ENCODE measurements at places on chromosomes 16 and 17.
A peak's percentile ranks its signal among the peaks of the same experiment; 100 is the strongest.

- peak; percentile 81 for DNase-seq
Measured at GRCh38 chr17:2041561-2042389, at the start of gene OVCA2. Gene OVCA2 (plus strand): TSS chr17:2042022. CDS start chr17:2042048, 26 bp downstream.

- DNase-seq = no peak
Measured at GRCh38 chr16:53945996-53946395, 242.0 kb downstream of the FTO start.

DNA sequence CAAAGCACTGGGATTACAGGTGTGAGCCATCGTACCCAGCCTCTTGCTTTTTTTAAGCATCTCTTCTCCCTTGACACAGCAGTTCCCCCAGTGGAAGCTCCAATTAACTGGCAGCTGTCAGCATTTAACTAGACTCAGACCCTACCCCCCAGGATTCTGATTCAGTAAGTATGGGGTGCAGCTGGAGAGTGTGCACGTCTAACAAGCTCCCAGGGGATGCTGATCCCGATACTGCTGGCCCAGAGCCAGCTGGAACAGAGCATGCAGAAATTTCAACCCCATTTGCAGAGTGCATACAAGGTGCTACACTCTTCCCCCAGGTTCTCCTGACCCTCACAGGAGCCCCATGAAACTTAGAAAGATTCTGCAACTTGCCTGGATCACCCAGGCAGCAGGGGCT, 27.7 kb upstream of the BCO1 start:
- no peak for DNase-seq

DNA sequence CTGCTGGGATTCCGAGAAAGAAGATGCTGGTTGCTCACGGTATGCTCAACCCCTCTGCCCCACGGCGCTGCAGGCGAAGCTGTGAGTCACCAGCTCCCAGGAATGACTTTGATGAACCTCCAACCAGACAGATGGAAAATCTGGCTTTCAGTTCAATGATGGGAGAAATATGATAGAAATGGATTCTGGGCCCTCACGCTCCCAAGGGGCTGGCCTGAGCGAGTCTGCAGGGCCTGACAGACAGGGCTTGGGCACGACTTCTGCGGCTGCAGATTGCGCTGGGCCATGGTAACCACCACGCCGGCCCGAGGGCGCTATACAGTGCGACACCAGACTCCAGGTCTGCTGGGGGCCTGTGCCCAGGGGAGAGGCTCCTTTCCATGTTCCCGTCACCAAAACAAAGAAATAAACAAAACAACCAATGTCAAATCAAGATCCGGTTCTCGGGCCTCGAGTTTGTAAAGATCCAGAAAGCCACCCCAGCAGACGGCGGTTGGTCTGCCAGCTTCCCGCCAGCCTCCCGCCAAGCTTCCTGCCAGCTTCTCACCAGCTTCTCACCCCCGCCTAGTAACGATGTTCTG, 11.1 kb upstream of the ABR start:
- DNase-seq = no peak

- peak; percentile 92 for DNase-seq
Measured at GRCh38 chr16:56608043-56608875, at the start of gene MT2A. Gene MT2A (plus strand): TSS chr16:56608584. CDS start chr16:56608656, 72 bp downstream.

GRCh38 chr17:74805591-74805991, 29.4 kb upstream of the NAT9 start:
- DNase-seq = no peak

DNA sequence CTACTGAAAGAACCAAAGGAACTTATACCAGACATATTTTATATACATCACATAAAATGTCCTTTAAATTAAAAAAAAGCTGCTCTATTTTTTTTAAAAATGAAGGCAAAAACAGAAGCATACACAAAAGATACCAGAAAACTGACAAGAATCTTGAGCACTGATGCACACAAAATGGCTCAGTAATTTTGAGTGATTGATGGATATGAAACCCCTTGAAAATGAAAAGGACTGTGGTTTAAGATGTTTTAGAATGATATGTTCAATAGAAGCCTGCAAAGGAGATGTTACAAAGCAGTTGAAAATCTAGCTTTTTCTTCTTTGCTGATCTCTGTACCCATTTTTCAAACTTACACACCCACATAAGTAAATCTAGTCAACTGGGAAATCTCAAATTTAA, 2.7 kb downstream of the C16orf87 start:
- DNase-seq = no peak

DNA sequence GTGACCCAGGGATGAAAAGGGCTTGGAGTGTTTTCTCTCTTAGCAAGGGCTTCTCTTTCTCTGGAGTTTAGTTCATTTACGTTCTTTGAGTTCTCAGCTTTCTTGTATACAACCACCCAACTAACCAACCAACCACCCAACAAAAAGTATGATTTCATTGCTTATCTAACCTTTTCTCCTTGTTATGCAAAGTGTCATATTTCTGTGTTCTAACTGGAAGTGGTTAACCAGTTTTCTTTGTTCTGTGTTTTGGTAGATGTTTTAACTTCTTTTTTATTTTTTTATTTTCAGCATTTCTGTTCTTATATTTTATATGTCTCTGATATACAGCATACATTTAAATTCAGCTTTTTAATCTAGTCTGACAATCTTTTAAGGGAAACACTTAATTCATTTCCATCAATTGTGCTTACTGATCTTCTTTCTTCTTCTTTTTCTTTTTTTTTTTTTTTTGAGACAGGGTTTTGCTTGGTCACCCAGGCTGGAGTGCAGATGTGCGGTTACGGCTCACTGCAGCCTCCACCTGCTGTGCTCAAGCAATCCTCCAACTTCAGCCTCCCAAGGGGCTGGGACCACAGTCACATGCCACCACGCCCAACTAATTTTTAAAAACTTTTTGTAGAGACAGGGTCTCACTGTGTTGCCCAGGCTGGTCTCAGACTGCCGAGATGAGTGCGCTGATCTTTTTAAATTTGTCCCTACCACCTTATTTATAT, 29.6 kb downstream of the NLK start:
- no peak for DNase-seq

Data from NCI-H526 treated with DMSO at 0.1 percent for 48 hours (cell line).